ENCODE measurements at places on chromosomes 3 and 15. TPM values are rescaled to one million over a fixed set of nuclear protein-coding genes. Genes with fewer than 3 reads are reported as not detected.

PARP15 gene
- total RNA-seq, result not detected

SYNPR gene
- not detected for total RNA-seq

DNA sequence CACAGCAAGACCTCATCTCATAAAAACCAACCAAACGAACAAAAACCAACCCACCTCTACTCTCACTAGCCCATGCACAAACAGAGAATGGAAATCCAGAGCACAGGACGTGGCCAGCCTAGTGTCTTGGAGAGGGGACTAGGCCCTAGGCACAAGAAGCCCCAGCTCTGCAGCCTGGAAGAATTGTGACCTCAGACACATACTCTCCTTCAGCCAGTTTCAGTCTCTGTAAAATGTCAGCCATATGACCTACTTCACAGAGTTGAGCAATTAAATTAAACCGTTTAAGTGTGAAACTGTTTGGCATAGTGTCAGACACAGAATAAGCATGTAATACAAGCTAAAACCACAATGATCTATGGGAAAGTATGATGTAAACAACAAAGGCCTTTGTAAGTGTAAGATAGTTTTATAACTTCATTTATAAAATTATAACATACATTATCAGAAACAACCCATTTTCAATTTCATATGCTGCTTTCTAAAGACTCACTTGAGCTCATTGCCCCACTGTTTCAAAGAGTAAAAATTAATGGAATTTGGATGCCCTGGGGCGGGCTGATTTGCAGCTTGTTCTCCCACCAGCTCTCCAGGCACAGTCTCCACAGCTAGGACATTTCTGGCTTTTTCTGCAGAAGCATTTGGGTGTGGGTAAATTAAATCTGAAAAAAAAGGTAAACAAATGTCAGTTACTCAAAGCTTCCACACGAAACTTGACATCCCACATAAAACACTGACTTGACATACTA is 32.9 kb downstream of the TBC1D2B start:
- DNase-seq, result peak; percentile 48

GRCh38 chr3:158663246-158663645 is 9.2 kb downstream of the LXN start:
- DNase-seq, result no peak

GRCh38 chr3:124601190-124601589 is 129.1 kb upstream of the UMPS start:
- no peak for DNase-seq

DNA sequence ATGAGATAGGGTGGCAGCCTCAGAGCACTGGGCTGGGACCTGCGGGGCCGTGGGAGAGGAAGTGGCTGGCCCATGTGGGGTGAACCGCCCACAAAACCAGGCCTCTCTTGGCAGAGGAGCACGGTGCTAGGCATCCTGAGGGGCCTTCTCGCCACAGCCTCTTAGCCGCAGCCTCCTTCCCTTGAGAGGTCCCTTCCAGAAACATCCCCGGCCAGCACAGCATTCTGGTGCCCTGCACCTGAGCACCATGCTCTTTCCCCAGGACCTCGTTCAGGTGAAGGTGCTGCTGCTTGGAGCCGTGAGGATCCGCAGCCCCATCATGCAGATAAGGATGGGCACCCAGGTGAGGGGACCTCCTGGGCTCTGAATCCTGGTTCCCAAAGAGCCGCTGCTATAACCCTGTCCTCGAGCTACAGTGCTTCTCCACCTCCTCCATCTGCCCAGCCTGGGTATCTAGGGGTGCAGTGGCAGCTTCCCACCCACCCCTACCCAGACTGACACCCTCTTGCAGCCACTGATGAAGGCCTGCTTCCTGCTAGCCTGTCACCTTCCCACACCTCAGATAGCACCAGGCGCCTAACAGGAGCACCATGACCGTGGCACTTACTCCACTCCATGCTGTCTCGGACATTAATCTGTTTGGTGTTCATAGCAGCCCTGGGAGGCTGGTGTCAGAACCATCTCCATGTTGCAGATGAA is 11.2 kb upstream of the TXNRD3 start:
- DNase-seq, result no peak

- DNase-seq, result no peak
Observed at GRCh38 chr3:43221076-43221475, 65.3 kb upstream of the SNRK start.

GP9 gene
- total RNA-seq, result not detected

GRCh38 chr15:72174551-72175165 is 22.9 kb downstream of the GRAMD2A start:
- no peak for DNase-seq

CSTA gene
- total RNA-seq, result 0.37 TPM

- no peak for DNase-seq
Observed at GRCh38 chr15:66680502-66680901, 21.5 kb upstream of the SMAD6 start.

SLC9C1 gene
- total RNA-seq, result not detected

DNA sequence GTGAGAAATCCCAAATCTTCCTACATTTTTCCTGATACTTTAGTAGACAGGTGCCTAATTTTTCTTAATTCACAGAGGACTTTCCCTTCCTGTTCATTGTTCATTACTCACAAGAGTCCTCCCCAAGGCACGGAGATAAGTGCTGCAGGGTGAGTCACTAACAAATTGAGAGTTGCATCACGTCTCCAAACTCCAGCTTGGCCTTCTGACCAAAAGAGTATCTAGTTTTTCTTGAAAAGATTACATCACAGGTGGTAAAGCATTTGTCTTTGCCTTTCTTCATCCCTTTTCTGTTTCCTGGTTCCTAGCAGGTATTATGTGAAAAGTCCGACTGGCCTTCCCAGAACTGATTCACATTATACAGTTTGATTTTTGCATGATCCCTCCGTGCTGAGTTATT is 24.9 kb upstream of the RASGRP1 start:
- DNase-seq, result peak; percentile 71

DNA sequence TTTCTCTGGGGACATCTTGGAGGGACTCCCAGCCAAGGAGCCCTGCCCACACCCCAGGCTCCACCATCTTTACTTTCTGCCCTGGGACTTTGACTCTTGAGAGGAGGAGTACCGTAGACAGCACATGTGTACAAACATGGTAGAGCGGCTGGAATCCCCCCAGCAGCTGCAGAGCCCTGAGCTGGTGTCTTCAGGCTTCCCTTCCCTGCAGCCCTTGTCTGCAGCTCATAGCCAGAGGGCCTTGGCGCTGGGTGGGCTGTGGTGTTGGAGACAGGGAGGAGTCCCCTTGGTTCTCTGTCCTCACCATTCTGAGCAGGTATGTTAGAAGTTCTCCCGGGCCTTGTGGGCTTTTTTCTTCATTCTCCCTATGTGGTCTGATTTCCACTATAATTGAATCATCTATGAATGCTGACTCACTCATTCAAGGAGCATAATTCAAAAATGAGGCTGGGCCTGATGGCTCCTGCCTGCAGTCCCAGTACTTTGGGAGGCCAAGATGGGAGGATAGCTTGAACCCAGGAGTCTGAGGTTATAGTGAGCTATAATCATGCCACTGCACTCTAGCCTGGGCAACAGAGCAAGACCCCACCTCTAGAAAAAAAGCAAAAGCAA is 97.8 kb upstream of the MEF2A start:
- no peak for DNase-seq

DNA sequence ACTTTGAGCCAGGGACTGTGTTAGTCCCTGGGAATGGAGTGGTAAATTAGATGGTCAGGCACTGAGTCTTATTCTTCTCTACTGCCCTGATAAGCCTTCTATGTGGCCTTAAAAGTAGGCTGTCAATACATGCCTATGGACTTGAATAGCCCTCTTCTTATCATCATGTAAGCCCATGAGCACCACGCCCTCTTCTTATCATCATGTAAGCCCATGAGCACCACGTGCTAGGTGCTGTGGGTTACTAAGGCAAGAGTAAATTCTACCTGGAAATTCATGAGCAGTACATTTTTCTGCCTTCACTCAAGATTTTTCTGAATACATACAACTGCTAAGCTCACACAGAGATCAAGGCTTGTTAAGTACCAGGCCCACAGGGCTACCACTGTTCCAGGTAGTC is 68.5 kb downstream of the DHX30 start:
- DNase-seq, result no peak

DNA sequence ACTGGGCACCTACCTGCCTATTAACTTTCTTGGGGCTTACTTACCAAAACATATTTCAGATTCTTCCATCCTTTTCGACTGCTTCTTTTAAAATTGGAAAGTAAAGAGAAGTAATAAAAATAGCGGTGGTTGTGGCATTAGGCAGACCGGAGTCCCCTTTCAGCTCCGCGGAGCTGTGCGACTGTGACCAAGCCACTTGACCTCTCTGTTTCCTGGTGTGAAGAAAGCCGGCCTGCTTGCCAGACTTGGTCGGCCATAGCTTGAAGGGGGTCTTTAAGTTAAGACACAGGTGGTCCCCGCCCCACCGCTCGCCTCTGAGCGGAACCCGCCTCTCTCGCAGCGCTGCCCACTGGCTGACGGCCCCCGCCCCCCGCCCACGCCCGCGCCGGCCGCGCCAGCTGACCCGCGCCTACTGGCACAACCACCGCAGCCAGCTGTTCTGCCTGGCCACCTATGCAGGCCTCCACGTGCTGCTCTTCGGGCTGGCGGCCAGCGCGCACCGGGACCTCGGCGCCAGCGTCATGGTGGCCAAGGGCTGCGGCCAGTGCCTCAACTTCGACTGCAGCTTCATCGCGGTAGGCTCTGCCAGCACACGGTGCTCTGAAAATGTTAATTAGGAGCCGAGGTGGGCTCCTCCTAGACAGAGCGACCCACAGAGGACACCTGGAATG is 18.3 kb downstream of the NOX5 start:
- DNase-seq, result no peak

DNA sequence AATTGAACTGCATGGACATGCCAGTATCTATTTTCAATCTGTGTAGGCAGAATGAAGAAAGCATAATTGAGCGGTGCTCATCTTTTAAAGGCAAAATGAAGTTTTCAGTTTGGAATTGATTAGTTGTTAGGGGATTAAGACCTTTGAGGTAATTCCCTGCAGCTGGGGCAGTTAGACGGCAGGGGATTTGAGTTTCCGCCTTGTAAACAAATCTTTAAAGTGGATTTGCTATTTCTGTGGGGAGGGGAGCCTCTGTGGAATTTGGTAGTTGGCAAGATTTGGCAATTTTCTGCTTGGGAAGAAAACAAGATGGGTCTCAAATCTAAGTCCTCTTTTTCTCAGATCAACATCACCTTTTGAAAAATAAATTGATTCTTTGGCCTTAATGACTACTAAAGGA is 212.5 kb upstream of the CNTN6 start:
- DNase-seq, result no peak

DAPK2 gene
- 5.7 TPM for total RNA-seq

RTP3 gene
- not detected for total RNA-seq

DNA sequence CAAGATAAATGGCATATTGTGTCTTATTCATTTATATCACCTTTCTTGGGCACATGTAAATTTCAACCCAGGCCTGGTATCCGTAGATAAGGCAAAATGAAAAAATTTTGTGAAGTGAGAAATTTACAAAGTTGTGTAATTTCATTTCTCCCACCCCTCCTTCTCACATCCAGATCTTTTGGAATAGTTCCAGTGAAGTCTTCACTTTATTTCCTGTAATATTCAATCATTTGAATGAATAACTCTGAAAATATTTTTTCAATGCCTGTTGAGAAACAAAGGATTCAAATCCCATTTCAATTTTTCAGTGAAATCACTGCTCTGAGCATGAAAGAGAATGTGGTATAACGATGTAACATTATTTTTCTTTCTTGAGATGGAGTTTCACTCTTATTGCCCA is 53.4 kb downstream of the BTLA start:
- no peak for DNase-seq

TNFAIP8L3 gene
- total RNA-seq, result 0.30 TPM

DNA sequence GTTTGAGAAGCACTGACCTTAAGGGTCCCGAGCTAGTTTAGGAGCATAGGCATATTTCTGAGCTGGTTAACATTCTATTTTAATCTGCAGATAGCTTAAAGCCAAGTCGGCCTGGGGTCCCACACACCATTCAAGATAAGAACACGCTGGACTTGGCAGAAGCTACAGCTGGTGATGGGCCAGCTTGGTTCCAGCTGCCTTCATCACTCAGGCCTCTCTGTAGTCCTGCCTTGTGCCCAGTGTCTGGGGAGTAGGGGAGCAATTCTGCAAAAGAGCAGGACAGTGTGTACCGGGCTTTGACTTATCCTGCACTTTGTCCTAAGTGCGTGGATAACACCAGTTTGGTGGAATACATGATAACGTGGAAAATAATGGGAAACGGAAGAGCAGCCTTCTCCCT is 164.5 kb downstream of the MEGF11 start:
- no peak for DNase-seq

- peak; percentile 40 for DNase-seq
Observed at GRCh38 chr15:42137461-42138261, 18.8 kb downstream of the PLA2G4F start.

DNA sequence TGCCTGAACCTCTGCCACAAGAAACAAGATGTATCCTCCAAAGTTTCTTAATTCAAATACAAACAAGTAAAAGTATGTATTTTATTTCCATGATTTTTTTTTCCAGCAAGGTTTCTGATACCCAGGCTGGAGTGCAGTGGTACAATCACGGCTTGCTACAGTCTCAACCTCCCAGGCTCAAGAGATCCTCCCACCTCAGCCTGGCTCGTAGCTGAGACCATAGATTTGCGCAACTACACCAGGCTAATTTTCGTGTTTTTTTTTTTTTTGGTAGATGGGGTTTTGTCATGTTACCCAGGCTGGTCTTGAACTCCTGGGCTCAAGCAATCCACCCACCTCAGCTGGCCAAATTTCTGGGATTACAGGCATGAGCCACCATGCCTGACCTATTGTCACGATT is 12.2 kb upstream of the VEPH1 start:
- no peak for DNase-seq

DNA sequence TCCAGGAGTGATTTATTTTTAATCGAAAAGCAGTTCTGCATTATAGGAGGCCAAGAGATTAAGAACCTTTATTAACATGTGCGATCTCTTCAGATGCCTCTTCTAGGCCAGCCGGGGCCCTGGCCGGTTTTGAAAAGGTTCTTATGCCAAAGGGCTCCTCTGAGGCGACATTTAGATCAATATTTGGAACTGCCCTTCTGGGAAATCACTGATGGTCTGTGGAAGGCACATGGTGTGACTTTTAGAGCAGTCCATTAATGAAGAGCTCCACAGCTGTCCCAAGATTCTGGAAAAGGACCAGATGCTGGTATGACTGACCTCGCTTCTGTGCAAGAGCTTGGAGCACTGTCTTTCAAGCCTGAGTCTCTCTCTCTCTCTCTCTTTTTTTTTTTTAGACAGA is 19.7 kb downstream of the MGLL start:
- DNase-seq, result no peak

SETMAR gene
- total RNA-seq, result 7.7 TPM

DNA sequence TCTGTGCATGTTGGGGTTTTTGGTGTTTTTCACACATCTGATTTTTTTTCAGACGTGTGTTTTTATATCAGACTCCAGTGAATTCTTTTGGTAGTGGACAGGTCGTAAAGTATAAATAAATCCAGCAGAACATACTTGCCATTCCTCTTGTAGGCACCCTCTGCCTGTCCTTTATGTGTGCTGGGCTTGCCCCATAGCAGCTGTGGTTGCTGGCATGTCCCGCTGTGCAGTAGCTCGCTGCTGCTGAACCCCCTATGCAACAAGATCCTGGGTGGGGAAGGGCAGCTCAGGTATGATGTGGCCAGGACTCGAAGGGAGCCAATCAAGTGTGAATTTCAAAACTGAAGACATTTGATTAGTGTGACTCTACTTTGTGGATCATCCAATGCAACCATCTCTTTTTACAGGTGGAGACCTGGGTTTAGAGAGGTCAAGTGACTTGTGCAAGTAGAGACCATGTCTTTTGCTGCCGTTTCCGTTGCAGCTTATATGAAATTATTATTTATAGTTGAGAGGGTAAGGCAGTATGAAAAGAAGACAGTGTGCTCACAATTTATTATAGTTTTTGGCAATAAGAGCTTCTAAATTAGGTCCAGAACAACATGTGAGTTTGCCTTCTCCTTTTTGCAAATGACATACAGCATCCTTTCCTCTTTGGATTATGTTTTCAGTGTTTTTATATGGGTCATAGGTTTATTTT is 350.8 kb upstream of the C2CD4B start:
- DNase-seq, result no peak

TMA7 gene
- total RNA-seq, result 325 TPM

Data from HFFc6 (cell line).